ENCODE measurements at places on chromosomes 13 and 19.

DNA sequence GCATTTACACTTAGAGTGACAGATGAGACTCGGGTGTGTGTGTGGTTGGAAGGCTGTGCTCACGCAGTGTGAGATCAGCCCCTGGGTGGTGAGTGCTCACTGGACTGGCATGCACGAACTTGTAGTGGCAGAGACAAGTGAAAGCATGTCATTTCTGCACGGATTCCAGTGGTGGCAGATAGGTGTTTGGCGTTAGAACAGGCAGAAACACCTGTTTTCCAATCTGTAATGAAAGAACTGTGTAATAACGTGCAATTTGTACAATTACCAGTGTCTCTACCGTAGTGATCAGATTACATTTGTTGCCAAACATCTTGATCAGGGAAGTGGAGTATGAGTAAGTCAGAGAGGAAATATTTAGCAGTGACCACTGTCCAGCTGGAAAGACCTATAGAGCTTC lies 8.2 kb downstream of the LAMP1 start:
- DNase-seq = no peak

- no peak for DNase-seq
Measured at GRCh38 chr13:88235441-88235840, 564.3 kb downstream of the SLITRK5 start.

- DNase-seq = no peak
Measured at GRCh38 chr13:25192052-25192451, 20.0 kb upstream of the AMER2 start.

DNA sequence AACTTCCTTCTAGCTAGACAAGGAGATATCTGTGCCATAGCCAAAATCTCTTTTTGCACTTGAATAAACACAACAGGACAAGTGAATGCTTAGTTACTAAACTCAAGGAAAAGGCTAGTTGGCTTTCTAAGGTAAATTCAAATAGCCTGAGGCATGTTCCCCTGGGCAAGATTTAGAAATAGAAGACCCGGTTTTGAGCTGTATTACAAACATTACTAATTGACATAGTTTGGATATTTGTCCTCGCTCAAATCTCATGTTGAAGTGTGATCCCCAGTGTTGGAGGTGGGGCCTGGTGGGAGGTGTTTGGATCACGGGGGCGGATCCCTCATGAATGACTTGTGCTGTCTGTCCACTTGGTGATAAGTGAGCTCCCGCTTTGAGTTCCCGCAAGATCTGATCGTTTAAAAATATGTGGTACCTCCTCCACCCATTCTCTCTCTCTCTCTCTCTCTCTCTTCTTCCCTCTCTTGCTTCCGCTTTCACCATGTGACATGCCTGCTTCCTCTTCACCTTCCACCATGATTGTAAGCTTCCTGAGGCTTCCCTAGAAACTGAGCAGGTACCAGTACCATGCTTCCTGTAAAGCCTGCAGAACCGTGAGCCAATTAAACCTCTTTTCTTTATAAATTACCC lies 3.9 kb upstream of the KBTBD6 start:
- no peak for DNase-seq

GRCh38 chr19:10784257-10784656 lies 51.8 kb downstream of the TMED1 start:
- no peak for DNase-seq

All from testis (tissue), 5 donors.